ENCODE measurements at places on chromosomes 4 and X.

DNA sequence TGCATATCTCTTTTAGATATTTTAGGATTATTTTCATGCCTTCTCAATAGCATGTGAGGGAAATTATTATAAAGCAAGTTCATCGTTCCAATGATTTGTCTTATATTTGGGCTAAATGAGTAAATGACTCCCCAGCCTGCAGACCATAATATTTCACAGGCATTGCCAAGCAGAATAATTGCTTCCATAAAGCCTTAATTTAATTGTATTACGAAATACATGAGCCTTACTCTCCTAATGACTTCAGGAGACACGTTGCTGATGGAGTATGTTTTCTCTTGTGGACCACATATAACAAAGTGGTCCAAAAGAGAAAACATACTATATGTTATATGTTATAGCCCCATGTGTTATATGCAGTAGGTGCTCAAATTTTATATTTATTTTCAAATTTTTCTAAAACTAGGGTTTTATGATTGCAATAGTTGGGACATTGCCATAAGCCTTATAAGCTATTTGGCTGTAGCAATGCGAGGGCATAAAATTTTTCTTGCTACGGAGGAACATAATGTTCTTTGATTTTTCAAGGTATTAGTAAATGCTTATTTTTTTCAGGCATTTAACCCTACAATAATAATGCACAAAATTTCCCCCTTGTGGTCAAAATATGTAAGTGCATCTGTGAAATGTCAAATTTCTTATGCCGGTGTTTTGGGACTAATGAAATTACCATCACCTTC, 26.2 kb upstream of the TMPRSS11D start:
- DNase-seq, result peak; percentile 15

- no peak for DNase-seq
Measured at GRCh38 chr4:93786149-93786548, 42.4 kb upstream of the ATOH1 start.

DNA sequence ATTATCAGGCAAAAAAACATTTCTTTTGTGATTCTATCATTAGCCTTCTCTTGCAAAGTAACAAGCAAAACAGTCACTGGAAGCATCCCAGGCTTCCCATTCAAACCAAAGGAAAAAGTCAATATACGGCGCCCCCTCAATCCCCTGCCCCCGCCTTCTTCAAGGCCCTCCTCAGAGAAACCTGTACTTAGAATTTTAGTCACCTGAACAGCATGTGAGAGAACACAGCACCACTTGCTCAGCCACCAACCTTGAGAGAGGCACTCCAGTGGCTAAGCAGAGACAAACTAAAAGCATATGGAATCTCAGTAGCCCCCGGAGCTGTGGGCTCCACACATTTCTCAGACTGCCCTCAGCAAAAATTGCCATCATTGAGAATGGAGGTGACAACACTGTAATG, 25.2 kb downstream of the LEF1 start:
- no peak for DNase-seq

DNA sequence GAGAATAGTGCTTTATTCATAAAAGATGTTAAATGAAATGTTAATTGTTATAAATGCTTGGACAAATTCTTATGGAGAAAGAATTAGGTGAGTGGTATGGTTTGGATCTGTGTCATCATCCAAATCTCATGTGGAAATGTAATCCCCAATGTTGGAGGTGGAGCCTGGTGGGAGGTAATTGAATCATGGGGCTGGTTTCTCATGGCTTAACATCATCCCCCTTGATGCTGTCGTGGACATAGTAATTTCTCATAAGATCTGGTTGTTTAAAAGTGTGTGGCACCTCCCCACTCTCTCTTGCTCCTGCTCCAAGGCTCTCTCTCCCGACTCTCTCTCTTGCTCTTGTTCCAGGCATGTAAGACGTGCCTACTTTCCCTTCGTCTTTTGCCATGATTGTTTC, 22.5 kb downstream of the GYPE start:
- DNase-seq, result no peak

DNA sequence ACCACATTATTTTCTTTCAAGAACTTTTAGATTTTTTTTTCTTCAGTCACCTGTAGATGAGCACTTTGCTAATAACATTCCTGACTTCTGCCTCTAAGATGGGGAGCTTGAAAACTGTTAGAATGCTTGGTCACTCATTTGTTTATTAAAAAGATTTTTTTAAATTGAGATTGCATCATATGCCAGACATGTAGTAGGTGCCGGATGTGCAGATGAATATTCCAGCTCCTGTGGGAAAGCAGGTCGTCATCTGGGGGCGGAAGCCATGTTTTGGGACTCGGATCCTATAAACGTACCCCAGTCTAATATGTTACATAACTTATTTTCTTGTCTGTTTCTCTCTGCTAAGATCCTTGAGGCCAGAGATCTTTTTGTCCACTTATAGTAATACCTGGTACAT, 236.8 kb downstream of the ARHGAP10 start:
- DNase-seq, result no peak

GRCh38 chr4:14289708-14290107, 662.2 kb upstream of the BOD1L1 start:
- DNase-seq, result no peak

DNA sequence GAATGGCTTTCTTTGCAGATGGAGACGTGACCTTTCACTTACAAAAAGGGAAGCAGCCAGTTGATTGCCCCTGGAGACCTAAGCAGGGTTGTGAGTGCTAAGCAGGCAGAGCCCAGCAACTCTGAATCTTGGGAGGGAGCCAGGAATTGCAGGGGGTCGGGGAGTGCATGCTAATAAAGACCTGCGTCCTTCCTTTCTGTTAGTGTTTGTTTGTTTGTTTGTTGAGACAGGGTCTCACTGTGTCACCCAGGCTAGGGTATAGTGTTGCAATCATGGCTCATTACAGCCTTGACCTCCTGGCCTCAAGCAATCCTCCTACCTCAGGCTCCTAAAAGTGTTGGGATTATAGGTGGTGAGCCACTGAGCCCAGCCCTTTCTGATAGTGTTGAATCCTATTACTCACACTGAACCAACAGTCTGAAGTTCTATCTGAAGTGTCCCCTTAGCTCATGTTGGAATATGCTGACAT, 137.4 kb downstream of the CEP135 start:
- DNase-seq, result peak; percentile 43

- no peak for DNase-seq
Measured at GRCh38 chrX:121876305-121876704, 828.9 kb downstream of the GLUD2 start.

- no peak for DNase-seq
Measured at GRCh38 chrX:150547375-150548115, 20.9 kb upstream of the MTM1 start.

GRCh38 chr4:77731656-77732055, 87.5 kb downstream of the CNOT6L start:
- no peak for DNase-seq

DNA sequence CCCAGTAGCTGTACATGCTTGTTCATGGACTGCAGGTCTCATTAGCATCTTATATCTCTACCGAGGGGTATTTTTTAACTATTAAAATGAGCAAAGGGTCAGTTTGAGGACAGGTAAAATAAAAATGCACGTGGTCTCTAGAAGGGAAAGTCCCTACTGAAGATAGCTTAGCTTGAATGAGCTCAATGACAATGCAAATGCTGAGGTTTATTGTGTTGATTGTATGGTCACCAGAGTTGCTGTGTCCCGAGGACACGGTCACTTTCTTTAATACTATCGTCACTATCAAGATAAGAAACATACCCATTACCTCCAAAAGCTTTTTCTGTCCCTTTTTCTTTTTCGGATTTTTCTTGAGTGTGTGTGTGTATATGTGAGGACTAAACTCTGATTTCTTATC, 250.5 kb upstream of the PRKX start:
- no peak for DNase-seq

- no peak for DNase-seq
Measured at GRCh38 chrX:51484616-51485015, 11.8 kb downstream of the NUDT11 start.

GRCh38 chr4:18689308-18690115, 668.0 kb upstream of the LCORL start:
- peak; percentile 38 for DNase-seq

DNA sequence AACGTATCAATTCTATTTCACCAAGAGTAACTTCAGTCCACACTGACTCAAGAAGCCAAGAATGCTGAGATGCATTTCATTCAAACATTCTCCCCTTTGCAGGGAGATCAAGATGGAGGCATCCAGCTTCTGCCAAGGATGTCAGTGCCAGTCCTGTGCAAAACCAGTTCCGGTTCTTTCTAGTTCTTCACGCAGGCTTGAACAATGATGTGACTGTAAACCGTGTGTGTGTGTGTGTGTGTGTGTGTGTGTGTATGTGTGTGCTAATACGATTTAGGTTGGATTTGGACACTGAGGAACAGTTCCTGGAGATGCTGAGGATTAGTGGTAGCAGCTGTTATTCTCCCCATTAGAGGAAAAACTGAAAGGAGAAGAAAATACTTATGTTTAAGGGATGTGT, at the start of gene REELD1:
TSS of gene REELD1 (plus strand) at position 301 of the 400 bp plus-strand sequence. CDS start 2,415 bp downstream, outside the sequence.
- no peak for DNase-seq

DNA sequence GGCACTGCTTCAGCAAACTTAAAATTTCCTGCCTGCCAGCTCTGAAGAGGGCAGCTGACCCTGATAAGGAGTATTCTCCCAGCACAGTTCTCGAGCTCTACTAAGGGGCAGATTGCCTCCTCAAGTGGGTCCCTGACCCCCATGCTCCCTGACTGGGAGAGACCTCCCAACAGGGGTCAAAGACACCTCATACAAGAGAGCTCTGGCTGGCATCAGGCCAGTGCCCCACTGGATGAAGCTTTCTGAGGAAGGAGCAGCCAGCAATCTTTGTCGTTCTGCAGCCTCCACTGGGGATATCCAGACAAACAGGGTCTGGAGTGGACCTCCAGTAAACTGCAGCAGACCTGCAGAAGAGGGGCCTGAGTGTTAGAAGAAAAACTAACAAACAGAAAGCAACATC, 1118.3 kb upstream of the ADGRL3 start:
- DNase-seq, result no peak

GRCh38 chr4:121093261-121093660, 20.9 kb upstream of the NDNF start:
- no peak for DNase-seq

DNA sequence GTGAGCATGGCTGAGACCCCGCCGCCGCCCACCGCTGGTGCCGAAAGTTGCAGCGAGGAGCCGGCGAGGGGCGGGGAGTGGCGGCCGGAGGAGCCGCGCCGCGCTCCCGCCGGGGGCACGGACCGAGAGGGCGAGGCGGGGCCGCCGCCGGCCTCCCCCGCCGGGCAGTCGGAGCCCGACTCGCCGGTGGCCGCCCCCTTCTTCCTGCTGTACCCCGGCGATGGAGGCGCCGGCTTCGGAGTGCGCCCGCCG, 16.5 kb downstream of the UTP3 start:
- DNase-seq, result no peak

DNA sequence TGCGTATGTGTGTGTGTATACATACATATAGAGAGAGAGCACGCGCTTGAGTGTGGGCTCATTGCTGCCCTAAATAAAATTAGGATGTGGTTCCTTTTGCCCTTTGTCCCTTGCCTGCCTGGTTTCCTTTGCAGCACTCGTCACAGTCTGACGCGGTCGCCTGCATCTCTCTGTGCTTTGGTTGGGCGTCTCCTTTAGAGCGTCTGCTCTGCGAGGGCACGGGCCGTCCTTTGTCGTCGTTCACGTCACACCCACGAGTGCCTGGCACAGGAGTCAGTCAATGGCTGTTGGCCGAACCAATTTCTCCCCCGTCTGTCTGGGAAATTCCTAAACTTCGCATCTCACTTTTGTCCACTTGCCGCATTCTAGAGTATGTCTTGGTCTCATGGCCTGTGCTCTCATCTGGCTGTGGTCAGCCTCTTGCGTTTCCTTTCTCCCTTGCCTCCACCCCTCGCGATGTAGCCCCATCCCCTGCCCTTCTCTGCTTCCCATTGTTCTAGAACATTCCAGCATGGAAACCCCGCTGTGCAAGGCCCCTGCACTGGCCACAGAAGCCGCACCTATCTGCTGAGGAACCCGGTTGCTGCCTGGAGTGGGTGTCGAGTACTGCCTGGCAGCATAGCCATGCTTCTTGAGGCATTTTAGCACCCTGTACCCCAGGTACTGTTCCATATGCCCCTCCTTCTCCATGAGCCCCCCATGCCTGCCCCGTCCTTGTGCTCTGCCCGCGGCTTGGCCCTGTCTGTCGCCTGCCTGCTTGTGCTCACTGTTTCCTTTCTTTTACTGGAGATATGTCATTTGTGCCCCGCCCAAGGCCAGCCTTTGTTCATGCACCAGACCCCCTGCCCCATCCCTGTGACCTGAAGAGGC, 8.0 kb downstream of the MAEA start:
- DNase-seq, result no peak

DNA sequence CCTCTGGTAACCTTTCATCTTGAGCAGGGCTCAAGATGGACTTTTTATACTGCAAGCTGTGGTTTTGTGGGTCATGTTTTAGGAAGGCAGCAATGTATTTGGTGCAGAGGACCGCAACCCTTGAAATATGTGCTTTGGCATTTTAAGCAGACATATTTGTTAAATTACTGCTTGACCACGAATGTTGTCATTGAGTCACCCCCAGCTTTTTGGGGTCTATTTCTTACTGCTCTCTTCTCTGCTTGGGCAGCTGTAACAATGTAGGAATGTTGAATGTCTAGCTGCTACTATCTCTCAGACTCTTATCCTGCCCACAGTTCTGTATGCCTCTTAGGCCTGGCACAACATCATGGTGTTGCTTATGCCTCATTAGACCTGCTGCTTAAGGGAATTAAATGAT, 6.0 kb downstream of the RBPJ start:
- no peak for DNase-seq

DNA sequence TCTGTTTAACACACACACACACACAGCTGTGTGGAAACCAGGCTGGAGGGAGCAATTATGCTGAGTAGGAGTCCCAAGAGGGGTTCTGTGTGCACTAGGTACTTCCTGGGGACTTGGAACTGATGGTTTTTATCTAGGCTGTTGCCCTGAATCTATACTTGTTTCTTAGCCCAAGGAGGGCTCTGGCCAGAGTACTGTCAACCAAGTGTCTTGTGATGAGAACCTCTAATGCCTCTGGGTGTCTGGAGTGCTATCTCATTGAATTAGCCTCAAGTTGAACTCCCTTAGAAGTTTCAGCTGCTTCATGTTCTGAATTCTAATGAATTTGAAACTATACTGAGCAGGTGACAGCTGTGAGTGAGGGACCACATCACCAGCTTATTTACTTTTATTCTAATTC, 16.6 kb downstream of the ARHGAP24 start:
- no peak for DNase-seq

DNA sequence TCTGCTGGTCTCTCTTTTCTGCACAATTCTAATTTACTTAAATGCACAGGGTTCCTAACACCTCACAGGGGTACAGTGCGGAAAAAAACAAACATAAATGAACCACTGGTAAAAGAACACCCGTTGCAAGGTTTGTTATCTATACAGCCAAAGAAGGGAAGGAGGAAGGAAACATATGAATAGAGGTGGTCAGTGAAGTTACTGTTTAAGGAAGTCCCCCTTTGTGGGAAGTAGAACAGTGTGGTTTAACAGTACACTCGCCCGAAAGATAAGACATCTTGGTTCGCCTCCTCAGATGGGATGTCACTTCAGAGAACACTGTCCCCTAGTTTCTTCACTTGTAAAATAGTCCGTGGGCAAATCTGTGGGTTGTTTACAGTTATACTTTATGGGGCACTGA, 57.5 kb downstream of the TEC start:
- DNase-seq, result no peak

- DNase-seq, result no peak
Measured at GRCh38 chr4:112942997-112943396, 106.5 kb upstream of the ANK2 start.

GRCh38 chrX:73683236-73683859, 120.4 kb downstream of the CHIC1 start:
- no peak for DNase-seq

- DNase-seq, result peak; percentile 21
Measured at GRCh38 chrX:25721564-25721963, 416.6 kb upstream of the MAGEB18 start.

GRCh38 chrX:153381684-153382532, 19.2 kb downstream of the PNMA6E start:
- peak; percentile 83 for DNase-seq

All from NCI-H146 (cell line).